NCI-H1417 treated with DMSO at 0.1 percent for 48 hours (cell line): ENCODE measurements at places on chromosomes 11 and 22.

DNA sequence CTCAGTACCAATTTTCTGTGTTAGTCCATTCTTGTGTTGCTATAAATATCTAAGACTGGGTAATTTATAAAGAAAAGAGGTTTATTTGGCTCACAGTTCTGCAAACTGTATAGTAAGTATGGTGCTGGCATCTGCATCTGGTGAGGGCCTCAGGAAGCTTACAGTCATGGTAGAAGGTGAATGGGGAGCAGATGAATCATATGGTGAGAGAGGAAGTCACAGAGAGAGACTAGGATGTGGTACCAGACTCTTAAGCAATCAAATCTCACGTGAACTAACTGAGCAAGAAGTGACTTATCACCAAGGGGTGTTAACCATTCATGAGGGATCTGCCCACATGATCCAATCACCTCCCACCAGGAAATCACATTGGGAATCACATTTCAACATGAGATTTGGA, 60.8 kb upstream of the ZBED5 start:
- no peak for DNase-seq

GRCh38 chr22:43554694-43555365, 143.0 kb downstream of the MPPED1 start:
- no peak for DNase-seq

DNA sequence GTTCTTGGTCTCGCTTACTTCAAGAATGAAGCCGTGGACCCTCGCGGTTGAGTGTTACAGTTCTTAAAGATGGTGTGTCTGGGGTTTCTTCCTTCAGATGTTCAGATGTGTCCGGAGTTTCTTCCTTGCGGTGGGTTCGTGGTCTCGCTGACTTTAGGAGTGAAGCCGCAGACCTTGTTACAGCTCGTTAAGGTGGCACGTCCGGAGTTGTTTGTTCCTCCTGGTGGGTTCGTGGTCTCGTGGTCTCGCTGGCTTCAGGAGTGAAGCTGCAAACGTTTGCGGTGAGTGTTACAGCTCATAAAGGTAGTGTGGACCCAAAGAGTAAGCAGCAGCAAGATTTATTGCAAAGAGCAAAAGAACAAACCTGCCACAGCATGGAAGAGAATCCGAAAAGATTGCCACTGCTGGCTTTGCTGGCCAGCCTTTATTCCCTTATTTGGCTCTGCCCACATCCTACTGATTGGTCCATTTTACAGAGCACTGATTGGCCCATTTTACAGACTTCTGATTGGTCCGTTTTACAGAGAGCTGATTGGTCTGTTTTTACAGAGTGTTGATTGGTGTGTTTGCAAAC, 27.1 kb upstream of the NXPE2 start:
- DNase-seq, result no peak

- DNase-seq, result no peak
These were observed 1.1 kb upstream of the IGSF9B start for GRCh38 chr11:133957900-133958299.

DNA sequence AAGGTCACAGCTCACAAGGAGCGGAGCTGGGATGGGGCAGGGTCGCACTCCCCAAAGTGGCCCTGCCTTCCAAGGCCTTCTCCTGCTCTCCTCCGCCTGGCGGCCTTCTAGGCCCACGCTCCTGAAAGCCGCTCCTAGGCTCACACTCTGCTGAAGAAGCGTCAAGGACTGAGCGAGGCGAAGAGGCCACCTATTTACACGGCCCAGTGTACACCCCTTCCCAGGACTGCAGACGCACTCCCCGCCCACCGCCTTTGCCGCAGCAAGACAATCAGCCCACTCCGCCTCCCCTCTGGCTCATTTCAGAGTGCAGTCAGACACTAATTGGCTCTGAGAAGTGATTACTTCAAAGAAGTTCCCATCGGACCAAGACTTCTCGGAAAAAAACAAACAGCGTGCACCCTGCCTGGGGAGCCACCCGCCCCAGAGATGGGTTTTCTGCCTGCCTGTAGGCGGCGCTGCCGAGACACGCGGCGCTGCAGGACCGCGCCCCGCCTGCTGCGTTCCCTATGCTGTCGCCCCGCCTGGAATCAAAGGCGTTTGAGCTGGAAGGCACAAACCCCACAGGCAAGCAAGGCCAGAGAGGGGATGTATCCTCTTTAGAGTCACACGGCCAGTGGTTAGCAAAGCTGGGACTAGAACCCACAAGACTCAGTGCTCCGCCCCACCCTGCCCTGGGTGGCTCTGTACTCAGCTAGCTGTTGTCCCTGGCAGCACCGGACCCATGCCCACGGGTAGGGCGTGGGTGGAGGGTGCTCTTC, 414.8 kb downstream of the BUD13 start:
- no peak for DNase-seq

- DNase-seq, result no peak
These were observed 203.4 kb downstream of the KIF18A start for GRCh38 chr11:27904358-27905055.

GRCh38 chr11:26199331-26200095, 132.4 kb upstream of the ANO3 start:
- DNase-seq, result no peak
